ENCODE measurements at places on chromosomes 11 and 22.

DNA sequence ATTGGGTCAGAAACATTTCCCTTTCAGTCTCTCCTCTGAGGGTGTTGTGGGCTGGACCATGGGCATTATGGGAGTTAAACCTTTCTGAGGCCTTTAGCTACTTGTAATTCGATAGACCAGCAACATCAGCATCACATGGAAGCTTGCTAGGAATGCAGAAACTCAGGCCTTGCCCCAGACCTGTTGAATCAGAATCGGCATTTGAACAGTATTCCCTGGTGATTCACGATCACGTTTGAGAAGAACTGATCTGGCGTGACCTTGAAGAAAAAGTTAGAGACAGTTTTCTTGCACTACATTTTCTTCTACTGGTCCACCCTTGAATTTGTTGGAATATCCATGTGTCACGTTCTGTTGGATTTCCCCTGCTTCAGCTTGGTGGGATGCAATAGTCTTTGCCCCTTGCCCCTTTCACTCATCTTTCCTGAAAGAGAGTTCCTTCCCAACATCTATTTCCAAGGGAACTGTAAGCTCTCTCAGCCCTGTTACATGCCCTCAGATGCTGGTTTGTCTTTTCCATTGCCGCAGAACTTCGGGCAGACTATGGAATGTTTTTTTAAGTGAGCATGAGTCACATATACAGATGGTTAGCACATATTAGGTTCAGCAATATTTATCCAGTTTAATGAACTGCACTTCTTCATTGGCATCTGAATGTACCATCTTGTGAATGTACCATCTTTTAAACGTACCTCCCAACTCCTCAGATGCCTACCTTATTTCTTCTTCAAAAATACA lies 23.9 kb downstream of the EHF start:
- no peak for DNase-seq

DNA sequence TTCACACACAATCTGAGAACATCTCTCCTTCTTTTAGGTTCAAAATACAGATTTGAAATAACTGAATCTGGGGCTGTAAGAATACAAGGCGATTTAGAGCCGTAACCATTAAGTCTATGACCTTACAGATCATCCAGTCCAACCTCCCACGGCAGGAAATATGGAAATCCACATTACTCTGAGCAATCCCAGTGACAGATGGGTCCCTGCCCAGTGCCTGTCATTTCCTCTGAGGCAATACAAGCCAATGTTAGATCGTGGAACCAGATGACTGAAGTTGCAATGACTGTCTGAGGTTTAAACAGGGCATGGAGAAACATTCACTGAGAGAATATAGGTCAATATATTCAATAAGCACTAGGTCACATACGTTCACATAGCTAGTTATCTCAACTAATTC lies 77.4 kb upstream of the OR5AK2 start:
- no peak for DNase-seq

GRCh38 chr11:118845369-118845768 lies 38.3 kb upstream of the CXCR5 start:
- no peak for DNase-seq

DNA sequence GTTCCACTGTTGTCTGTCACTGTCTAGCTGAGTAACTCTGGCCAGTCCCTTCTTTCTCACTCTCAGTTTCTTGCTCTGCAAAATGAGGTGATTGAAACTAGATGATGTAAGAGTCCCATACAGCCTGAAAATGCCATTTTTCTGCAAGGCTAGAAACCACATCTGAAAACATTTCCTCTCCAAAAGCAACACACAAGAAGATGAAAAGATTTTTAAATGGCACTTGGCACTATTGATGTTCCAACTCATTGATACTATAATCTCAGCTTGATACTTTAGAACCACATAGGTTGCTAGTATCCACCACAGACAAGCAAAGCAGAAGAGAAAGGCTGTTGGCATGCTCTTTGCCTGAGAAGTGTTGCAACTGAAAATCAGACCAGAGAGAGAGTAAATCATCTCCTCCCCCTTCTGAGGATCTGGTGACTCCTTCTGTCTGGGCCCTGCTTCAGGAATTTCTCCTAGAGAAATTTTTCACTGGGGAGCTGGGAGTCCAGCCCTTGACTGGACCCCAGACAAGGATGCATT lies 1217.9 kb downstream of the LRRC4C start:
- DNase-seq, result no peak

DNA sequence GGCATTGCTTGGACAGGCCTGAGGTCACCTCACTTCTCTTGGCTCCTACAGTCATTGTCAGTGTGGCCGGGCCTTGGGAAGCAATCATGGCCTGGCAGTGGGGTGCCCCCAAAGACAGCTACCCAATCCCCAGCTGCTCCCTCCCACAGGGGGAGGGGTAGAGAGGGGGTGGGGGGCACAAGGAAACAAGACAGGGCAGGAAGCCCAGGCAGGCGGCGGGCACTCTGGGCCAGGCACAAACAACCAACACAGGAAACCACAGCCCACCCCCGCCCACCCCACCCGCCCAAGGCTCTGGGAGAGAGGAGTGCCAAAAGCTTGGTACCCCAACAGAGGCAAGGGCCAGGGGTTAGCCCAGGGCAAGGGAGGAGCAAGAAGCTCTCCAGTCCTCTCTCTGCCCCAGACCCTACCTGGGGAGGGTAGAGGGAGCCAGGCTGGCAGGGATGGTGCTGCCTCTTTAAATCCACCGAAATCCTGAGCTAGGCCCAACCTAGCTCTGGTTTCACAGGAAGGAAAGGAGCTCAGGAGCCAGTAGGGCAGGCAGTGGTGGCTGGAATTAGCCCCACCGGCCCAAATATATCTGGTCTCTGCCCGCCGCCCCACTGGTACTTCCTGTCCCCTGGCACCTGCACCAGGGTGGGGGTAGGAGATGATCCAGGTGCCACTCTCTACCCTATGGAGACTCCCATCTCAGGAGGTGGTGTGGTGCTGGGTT lies 12.2 kb downstream of the BCL9L start:
- no peak for DNase-seq

DNA sequence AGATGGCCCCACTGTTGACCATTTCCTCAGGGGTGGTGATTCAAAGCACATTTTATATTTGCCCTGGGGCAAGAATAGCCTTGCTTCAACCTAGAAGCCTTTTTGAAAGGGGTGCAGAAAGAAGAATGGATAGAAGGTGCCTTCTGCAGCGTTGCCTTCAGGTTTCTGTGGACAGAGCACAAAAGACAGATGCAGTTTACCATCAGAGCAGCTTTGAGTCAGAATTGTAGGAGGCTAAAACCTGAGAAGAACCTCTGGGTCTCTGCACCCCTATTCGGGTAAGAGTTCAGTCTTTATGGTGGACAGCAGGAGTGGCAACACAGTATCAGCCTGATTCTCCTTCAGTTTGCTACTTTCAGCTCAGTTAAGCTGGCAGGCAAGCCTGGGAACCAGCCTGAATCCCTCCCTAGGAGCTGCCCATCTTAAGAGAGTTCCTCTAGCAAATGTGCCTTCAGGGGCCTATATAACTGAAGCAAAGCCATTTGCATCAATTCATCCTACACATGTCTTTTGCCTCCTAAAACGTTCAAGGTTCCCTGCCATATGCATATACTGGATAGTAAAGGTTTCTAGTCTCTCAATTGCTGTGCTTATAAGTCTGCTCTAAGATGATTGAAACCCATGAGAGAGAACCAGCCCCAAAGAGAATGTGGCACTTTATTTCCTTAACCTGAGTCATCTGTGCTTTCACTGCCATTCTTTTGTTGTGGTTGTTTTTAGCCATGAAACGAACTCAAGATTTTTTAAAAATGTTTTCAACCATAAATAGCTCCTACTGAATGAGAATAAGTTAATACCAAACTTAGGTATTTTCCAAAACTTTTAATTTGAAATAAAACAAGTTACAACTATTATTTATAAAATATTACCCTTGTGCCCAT lies 123.0 kb downstream of the TRIM44 start:
- DNase-seq, result no peak

DNA sequence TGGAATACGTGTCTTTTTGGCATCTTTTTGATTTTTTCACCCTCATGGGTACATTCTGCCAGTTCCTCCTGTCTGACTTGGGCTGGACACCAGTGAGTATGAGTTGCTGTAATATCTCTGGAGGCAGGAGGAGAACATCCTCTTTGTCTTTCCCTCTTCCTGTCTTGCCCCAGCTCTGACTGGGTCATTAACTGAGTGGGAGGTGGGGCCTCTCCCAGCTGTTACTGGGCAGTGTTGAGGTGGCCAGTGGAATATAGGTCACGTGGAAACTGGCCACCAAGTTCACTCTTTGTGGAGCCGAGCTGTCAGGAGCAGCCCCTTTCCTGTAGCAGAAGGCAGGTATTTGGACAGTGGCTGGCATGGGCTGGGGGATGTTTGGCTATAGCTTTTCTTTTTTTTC lies 2.2 kb downstream of the GLB1L2 start:
- no peak for DNase-seq

DNA sequence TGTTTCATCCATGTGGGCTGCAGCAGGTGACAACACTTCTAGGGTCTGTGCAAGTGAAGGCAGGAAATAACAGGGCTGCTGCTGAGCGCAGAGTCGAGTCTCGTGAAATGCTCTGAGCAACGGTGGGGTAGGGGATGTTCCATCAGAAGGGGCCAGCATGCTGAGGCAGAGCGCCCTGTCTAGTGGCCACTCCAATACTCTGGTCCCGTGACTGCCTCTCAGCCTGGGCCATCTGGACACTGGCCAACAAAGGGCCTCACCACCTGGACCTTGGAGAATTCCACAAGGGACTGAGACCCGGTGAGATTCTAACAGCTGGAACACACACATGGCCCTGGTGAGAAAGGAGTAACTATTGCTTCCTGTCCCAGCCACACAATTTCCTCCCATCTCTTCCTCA lies 375.7 kb downstream of the SHANK2 start:
- DNase-seq, result no peak

GRCh38 chr22:46390652-46391301 lies 55.3 kb downstream of the TRMU start:
- no peak for DNase-seq

- DNase-seq, result no peak
Measured at GRCh38 chr11:124190298-124191139, 7.4 kb downstream of the OR10D3 start.

GRCh38 chr11:76238551-76238950 lies 32.2 kb upstream of the WNT11 start:
- DNase-seq, result no peak

DNA sequence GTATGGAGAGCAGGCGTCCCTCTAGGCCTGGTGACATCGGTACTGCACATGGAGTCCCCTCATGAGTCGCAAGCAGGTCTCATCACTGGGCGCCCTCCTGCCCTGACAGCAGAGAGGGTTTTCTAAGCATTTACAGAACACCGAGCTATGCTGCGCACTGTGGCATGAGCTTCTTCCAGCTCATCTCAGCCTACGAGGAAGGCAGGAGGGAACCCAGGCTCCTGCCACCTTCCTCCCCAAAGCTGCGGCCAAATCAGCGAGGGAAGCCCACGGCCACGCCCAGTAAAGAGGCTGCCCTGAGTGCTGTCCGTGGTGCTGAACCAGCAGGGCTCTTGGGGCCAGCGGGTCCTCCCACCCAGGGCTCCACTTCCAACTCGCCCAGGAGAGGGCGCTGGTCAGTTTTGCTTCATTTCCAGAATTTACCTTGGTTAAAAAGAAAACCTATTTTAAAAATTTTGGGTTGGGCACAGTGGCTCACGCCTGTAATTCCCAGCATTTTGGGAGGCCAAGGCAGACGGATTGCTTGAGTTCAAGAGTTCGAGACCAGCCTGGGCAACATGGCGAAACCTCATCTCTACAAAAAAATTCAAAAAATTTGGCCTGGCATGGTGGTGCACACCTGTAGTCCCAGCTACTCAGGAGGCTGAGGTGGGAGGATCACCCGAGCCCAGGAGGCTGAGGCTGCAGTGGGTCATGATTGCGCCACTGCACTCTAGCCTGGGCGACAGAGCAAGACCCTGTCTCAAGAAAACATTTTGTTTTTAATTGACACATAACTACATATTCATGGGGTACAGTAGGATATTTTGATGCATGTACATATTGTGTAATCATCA lies 34.2 kb downstream of the PHF21B start:
- DNase-seq, result no peak

DNA sequence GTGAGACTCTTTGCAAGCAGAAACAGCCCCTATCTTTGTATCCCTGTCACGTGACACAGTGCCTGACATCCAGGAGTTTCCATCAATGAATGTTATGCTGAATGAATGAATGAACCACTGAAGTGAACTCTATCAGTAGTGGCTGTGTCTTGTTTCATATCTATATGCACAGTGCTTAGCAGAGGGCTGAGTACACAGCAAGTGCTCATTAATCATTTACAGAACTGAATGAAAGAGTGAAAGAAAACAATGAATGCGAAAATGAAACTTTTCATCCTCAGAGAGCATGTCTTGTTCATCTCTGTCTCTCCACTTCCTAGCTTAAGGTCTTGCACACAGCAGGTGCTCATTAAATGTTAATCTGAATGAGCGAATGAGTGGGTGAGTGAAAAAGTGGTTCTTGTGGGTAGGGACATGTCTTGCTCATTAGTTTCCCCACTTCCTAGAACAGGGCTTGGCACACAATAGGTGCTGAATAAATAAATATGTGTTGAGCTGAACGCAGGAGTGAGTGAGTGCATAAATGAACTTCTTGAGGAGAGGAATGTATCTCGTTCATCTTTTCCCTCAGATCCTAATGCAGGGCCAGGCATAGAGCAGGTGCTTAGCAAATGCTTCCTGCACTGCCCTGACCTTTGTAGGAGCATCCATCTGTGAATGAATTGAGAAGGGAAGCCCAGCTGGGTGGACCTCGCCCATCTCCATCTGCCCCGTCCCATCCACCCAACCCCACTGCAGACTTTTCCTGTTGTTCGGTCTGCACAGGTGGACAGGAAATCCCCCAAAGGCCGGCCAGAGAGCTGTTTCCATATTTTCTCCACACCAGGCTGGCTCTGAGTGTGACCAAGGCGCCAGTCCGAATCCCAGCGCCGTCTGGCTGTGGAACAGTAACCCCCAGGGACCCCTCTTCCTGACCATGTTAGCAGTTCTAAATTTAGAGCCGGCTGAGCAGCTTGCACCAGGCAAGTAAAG lies 113.4 kb upstream of the CRYBB3 start:
- no peak for DNase-seq

- no peak for DNase-seq
Measured at GRCh38 chr22:40285513-40285912, 60.8 kb upstream of the ADSL start.

DNA sequence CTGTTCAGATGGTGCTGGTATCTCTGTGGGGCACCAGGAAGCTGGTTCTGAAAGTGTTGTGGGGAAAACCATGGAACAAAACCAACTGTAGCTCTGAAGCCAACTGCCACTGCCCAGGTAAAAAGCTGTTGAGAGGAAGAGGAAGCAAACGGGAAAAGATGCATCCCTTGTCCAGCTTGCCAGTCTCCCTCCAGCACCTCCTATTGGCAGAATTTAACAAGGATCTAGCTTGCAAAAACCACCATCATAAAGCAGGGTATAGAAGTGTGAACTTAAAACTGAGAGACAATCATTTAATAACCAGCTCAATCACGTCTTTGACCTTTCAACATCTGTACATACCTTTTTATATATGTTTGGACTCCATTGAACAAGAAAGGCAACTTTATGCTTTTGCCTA lies 4.5 kb downstream of the PATE1 start:
- DNase-seq, result no peak

- no peak for DNase-seq
Measured at GRCh38 chr11:8809241-8809938, 101.6 kb upstream of the AKIP1 start.

All from activated T-helper 1 cell treated with anti-CD3 and anti-CD28 coated beads, Interleukin-2, amount 50 U/mL, for 16 hours (primary cell).